ENCODE measurements at places on chromosomes 11 and 22.

GRCh38 chr11:7314811-7315604, 63.3 kb downstream of the SYT9 start:
- no peak for DNase-seq

- DNase-seq = no peak
Measured at GRCh38 chr22:35627267-35628041, 10.3 kb upstream of the MB start.

- no peak for DNase-seq
Measured at GRCh38 chr11:113849713-113850112, 25.7 kb downstream of the USP28 start.

DNA sequence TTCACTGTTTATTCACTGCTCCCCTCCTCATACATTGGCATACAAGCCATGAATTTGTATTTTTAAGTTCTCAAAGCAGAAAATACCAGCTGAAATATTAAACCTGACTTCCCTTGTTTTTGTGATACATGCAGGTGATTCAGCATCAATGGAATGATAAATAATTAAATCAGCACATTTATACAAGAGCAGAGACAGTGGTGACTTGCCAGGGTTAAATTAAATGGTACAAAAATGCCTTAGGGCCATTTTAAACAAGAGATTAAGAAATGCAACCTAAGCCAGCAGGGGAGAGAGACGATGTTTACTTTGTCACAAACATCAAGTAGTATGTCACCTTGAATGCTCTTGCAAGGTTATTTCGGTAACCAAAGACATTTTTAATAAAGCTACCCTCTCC, 95.9 kb upstream of the DDI1 start:
- no peak for DNase-seq

GRCh38 chr11:665062-665703, 28.1 kb downstream of the DRD4 start:
- no peak for DNase-seq

All from hippocampal formation (tissue), 2 donors.